ENCODE measurements at places on chromosomes 2 and 18. TPM values are rescaled to one million over a fixed set of nuclear protein-coding genes. Genes with fewer than 3 reads are reported as not detected.

Gene PAX8
- total RNA-seq, result 2.3 TPM

Gene ASPRV1
- 2.0 TPM for total RNA-seq

Gene ACVR1C
- 6.3 TPM for total RNA-seq

Gene SDC1
- total RNA-seq, result not detected

Gene UGT1A4
- not detected for total RNA-seq

- no peak for DNase-seq
- no peaks in the 10 kb centered on the region for H3K4me1 ChIP-seq
- H3K27ac ChIP-seq, result no peak overlapping the region
- no peak overlapping the region for H3K4me3 ChIP-seq
- no peaks in the 10 kb centered on the region for H3K36me3 ChIP-seq
Observed at GRCh38 chr18:6434481-6434880, 19.8 kb upstream of the L3MBTL4 start.

GRCh38 chr2:141767051-141767450, 363.8 kb downstream of the LRP1B start:
- no peaks in the 10 kb centered on the region for H3K27me3 ChIP-seq
- H3K36me3 ChIP-seq, result no peaks in the 10 kb centered on the region
- DNase-seq, result no peak

- H3K4me3 ChIP-seq, result no peak overlapping the region
- peaks cover 15% of the 10 kb centered on the region for H3K4me1 ChIP-seq
Observed at GRCh38 chr2:241354668-241355658, 1.1 kb upstream of the FARP2 start.

DNA sequence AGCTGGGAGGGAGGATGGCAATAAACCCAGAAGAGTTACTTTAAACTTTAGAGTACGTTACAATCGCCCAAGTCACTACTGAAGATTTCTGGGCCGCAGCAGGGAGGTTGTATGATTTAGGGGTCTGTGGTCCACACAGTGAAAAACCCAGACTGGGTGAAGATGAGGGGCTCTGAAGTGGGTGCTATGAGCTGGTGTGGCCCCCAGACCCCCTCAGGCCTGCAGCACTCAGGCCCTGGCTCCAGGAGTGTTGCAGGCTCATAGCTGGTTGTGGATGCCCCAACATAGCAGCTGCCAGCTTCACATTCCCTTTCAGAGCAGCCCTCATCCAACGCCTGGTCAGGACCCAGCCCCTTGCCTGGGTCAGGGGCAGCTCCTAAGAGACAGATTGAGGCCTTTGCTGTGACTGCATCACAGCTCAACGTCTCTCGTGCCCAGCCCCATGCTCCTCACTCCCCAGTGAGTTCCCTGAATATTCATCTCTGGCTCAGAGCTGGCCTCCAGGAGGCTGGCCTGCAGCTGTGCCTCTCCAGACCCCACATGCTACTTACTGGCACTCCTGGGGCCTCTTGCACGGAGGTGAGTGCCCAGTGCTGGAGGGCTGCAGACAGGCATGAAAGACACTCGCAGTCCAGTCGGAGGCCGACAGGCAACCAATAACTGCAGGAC, 94.5 kb upstream of the MYCN start:
- H3K27me3 ChIP-seq, result no peaks in the 10 kb centered on the region
- no peaks in the 10 kb centered on the region for H3K36me3 ChIP-seq
- no peak overlapping the region for H3K27ac ChIP-seq
- H3K4me1 ChIP-seq, result no peaks in the 10 kb centered on the region

DNA sequence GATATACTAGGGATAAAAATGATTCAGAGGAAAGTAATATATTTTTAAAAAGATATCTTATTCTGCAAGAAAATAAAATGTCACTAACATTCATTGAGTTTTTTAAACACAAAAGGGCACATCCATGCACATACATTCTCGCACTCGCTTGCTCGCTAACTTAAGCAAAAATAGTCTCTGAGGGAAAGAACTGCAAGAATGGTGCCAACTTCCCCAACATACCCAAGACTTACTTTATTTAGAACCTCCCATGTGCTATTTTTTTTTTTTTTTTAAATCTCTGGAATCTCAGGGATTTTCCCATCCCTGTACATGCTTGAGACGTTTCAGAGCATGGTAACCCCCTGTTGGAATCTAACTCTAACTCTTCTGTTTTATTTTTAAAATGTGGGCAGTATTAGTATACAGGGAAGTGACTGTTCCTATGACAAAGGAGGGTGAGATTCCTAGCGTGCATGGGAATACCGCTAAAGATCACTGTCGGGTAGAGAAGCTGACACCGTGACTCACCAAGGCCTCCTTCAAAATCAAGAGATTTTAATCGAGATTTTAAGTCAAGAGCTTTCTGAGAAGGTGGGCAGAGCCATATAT, 187.9 kb upstream of the ZEB2 start:
- no peak overlapping the region for H3K4me3 ChIP-seq
- no peaks in the 10 kb centered on the region for H3K4me1 ChIP-seq
- no peaks in the 10 kb centered on the region for H3K36me3 ChIP-seq
- H3K27ac ChIP-seq, result no peak overlapping the region

DNA sequence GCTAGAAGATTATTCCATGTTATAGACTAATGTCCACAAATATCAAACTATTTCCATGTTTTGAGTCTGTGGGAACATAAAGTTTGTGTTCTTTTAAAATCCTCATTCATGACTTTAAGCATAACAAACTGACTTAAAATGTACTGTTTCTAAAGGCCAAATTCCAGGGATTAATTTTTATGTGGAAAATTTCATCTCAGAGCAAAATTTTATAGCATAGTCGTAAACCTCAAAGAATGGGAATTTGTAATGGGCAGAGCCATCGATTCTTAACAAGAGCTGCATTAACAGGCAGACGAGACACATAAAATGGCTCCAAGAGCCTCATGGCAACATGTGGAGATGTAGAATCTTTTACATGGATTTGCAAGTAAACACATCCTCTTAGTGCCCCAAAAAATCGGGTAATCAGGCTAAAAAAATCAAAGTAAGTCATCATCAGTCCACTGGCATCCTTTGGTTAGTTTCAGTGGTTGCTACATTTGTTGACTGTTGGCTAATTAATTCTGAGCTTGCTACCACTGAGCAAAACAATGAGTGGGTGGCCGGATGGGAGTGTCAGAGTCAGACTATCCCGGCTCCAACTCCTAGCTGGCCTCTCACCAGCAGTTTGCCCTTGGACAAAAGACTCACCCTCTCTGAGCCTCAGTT, 119.6 kb downstream of the FAM210A start:
- no peaks in the 10 kb centered on the region for H3K27me3 ChIP-seq
- DNase-seq, result no peak
- H3K36me3 ChIP-seq, result no peaks in the 10 kb centered on the region
- no peak overlapping the region for H3K27ac ChIP-seq
- H3K4me1 ChIP-seq, result peaks cover 32% of the 10 kb centered on the region
- no peak overlapping the region for H3K4me3 ChIP-seq

GRCh38 chr2:142650601-142651000, 226.9 kb upstream of the KYNU start:
- H3K27ac ChIP-seq, result no peak overlapping the region
- no peaks in the 10 kb centered on the region for H3K4me1 ChIP-seq
- H3K36me3 ChIP-seq, result no peaks in the 10 kb centered on the region
- DNase-seq, result no peak

- H3K36me3 ChIP-seq, result no peaks in the 10 kb centered on the region
- H3K4me3 ChIP-seq, result peak overlapping the region; percentile 61
- peaks cover 36% of the 10 kb centered on the region for H3K4me1 ChIP-seq
- H3K27me3 ChIP-seq, result no peaks in the 10 kb centered on the region
- H3K27ac ChIP-seq, result peak overlapping the region; percentile 85
Observed at GRCh38 chr2:27408601-27409320, 630 bp downstream of the PPM1G start.

GRCh38 chr2:159695795-159696448, 16.4 kb upstream of the MARCHF7 start:
- DNase-seq, result no peak
- H3K36me3 ChIP-seq, result no peaks in the 10 kb centered on the region
- H3K4me1 ChIP-seq, result no peaks in the 10 kb centered on the region
- no peak overlapping the region for H3K27ac ChIP-seq
- H3K4me3 ChIP-seq, result no peak overlapping the region
- H3K27me3 ChIP-seq, result no peaks in the 10 kb centered on the region

DNA sequence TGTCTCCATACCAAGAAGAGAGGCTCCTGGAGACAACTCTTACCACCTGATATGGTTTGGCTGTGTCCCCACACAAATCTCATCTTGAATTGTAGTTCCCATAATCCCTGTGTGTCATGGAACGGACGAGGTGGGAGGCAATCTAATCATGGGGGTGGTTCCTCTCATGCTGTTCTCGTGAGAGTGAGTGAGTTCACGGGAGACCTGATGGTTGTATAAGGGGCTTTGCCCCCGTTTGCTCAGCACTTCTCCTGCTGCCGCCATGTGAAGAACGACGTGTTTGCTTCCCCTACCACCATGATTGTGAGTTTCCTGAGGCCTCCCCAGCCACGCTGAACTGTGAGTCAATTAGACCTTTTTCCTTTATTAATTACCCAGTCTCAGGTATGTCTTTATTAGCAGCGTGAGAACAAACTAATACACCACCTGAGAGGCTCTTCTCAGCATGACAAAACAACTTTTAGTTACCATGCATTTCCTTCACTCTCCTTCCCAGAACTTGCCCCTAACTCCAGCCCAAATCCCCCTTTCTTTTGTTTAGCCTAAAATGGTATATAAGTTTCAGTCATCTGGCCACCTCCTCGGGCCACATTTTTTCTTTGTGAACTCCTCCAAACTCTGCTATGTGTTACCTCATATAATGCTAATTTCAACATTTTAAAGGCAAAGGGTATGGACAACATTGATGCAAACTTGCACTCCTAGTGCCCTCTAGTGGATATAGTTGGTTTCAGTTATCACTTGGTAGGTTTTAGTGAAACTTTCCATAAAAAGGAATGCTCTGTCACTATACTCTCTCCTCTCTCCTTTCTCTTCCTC, 58.6 kb upstream of the SLC25A52 start:
- no peaks in the 10 kb centered on the region for H3K36me3 ChIP-seq
- peak; percentile 16 for DNase-seq

DNA sequence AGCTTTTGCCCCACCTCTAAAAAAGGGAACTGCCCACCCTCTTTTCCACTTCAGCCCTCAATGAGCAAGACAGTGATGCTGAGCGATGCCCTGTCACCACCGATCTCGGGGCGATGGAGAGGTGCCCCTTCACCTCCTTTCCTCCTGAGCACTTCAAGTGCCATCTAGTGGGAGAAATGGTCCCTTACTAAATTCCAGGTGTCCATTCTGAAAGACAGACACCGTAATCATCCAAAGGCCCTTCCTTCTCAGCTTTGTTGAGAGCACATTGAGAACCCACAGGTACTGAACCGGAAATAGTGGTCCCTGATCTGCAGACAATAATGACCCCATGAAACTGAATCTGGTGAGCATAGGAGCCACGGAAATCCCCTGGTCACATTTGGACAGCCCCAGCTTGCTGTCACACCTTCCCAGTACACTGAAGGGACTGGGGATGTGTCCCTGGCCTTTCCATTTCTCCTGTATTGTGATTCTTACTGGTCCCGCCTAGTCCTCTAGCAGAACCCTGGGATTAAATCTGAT, 38.5 kb downstream of the KCTD18 start:
- H3K4me1 ChIP-seq, result peaks cover 31% of the 10 kb centered on the region
- DNase-seq, result peak; percentile 39
- H3K36me3 ChIP-seq, result no peaks in the 10 kb centered on the region
- no peaks in the 10 kb centered on the region for H3K27me3 ChIP-seq

- peak within 1 kb of the TSS; percentile 73 for H3K27ac ChIP-seq
- peaks cover 37% of the 10 kb centered on the region for H3K4me1 ChIP-seq
- peaks cover 10% of the 10 kb centered on the region for H3K36me3 ChIP-seq
- peak; percentile 92 for DNase-seq
Observed at GRCh38 chr18:68714712-68715496, at the start of gene TMX3. TMX3 (minus strand) TSS chr18:68715108; CDS start chr18:68714981, 127 bp downstream.

- no peaks in the 10 kb centered on the region for H3K36me3 ChIP-seq
- no peak overlapping the region for H3K27ac ChIP-seq
- DNase-seq, result no peak
Observed at GRCh38 chr2:139366681-139367080, 586.5 kb upstream of the NXPH2 start.

Measured in CD4-positive, alpha-beta memory T cell (primary cell).